Stimulated activated CD8-positive, alpha-beta memory T cell treated with anti-CD3 and anti-CD28 coated beads, Interleukin-2, amount 100 ng/mL, for 1 hour (primary cell): ENCODE measurements at places on chromosomes 7 and 10.

DNA sequence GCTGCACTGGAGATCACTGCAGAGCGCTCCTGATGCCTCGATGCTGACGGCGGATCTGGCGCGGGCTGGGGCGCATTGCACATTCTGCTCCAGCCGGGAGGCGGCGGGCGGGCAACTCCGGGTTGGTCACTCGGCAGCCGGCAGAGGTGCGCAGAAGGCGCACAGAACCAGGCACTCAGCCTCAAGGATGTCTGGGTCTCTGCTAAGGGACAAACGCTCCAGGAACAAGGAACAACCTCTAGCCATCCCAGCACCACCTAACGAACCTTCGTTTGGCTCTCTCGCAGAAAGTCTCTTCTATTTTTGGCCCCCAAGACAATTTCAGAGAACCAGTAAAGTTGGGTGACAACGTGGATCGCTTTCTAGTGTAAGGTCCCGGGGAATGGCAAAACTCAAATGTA, 254.6 kb downstream of the OTUD1 start:
- no peak for DNase-seq

- no peak for DNase-seq
Observed at GRCh38 chr7:138304071-138304320, 156.1 kb upstream of the TRIM24 start.

GRCh38 chr7:6714360-6714759, 7.6 kb upstream of the ZNF12 start:
- no peak for DNase-seq

GRCh38 chr10:95758351-95759025, 2.5 kb downstream of the ENTPD1 start:
- no peak for DNase-seq

DNA sequence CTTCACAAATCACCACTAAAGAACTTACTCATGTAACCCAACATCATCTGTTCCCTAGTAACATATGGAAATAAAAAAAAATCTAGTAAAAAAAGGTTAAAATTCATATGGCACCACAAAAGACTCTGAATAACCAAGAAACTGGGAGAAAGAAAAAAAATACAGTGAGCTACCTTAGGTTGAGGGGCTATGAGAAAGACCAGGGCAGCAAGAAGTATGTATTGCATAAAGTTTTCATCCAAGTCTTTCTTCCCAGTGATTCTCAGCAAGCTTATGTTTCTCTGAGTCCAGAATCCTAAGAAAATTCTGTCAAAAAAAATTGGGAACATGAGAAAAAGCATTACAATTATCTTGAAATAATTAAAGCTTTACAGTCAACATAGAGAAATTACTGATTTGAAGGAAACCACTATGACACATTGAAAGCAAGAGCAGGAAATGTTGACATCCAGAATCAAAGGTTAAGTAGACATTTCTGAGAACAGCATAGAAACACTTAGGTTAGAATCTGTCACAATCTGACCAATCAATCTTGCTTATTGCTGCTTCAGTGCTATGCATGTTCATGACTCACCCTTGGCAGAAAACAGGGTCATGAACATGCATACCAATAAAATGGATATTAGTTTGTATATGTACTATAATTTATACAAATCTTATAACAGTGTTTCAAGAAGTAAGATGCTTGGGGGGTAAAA, 494.0 kb upstream of the POT1 start:
- DNase-seq, result no peak

- no peak for DNase-seq
Observed at GRCh38 chr7:125427676-125428075, 498.1 kb upstream of the POT1 start.

DNA sequence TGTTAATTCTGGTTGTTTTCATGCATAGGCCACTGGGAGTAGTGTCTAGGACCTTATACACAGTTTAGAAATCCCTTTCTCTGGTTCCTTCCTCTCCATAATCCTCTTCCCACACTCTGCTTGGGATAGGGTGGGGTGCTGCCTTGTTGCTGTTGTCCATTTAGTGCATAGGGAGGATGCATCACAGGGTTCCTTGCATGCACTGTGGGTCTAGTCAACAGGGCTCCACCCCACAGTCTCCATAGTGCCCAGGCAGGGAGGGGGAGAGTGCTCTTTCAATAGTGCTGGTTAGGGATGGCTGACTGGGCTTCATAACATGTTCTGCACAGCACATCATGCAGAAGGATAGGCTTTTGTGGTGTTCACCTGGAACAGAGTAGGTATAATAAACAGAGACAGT, 81.1 kb downstream of the ARHGAP12 start:
- DNase-seq, result no peak

DNA sequence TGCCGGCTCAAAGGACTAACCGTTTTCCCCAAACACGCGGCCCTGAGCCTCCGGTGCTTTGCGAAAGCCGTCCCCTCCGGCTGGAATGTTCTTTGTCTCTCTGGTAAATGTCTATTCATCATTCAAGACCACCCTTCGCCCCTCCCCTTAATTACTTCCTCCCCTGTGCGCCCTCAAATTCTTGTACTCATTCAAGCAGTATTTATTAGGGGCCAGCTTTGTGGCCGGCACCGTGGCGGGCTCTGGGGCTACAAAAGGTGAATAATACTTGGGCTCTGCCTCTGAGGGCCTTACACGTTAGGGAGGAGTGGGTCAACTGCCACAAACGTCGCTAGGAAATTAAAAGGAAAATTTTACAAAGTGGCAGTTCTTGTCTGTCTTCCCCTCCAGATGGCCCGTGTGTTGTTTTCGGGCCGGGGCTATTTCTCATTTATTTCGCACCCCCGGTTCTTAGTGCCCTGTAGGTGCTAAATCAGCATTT, 1.5 kb upstream of the MEST start:
- no peak for DNase-seq

DNA sequence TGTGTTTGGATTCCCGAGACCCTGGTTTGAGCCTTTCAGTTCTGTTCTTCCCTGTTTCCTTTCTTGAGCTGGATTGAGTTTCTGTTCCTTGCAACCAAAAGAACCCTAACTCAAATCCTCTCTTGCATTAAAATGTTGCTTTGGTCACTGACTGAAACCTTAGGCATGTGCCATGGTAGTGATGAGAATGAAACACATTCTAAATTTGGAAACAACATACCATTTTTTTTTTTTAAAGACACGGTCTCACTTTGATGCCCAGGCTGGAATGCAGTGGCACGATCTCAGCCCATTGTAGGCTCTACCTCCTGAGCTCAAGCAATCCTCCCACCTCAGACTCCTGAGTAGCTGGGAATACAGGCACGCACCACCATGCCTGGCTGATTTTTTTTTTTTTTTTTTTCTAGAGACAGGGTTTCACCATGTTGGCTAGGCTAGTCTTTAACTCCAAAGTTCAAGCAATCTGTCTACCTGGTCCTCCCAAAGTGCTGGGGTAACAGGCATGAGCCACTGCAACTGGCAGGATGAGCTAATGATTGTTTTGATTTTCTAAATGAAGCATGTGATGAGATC, 8.4 kb downstream of the THAP5 start:
- DNase-seq, result no peak

- DNase-seq, result no peak
Observed at GRCh38 chr7:127557803-127558202, 27.6 kb downstream of the GCC1 start.
